ENCODE measurements at places on chromosomes 7 and 10. TPM values are rescaled to one million over a fixed set of nuclear protein-coding genes. Genes with fewer than 3 reads are reported as not detected.
A peak's percentile ranks its signal among the peaks of the same experiment; 100 is the strongest.

- DNase-seq = peak; percentile 76
These were observed 18.7 kb upstream of the ZNF488 start for GRCh38 chr10:47402641-47403301.

Gene CRYGN
- total RNA-seq = 3.9 TPM

DNA sequence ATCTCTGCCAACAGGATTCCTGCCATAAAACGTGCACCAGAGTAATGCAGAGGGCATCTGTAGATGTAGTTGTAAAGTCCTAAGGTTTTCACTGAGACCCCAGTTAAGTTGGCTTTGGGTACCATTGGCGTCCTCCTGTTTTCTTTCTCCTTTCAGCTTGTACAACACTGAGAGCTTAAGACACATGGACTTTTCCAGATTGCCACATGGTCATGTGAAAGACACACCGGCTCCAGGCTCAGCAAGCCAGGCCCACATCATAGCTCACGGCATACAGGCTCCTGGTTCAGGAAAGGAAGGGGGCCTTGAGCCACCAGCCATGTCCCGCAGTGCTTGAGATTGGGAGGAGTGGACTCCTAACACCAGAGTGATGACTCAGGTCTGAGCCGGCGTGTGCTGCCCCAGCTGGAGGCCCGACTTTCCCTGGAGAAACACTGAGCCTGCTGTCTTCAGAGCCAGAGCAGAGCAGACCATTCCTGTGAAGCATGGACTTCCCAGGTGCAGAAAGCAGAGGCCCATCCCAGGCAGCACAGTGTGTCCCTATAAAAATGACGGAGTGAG lies 252.7 kb downstream of the PRPF18 start:
- no peak for DNase-seq

Gene AGAP9
- 22.8 TPM for total RNA-seq

Gene CHRM2
- not detected for total RNA-seq
